ENCODE measurements at places on chromosomes 7 and 10.

DNA sequence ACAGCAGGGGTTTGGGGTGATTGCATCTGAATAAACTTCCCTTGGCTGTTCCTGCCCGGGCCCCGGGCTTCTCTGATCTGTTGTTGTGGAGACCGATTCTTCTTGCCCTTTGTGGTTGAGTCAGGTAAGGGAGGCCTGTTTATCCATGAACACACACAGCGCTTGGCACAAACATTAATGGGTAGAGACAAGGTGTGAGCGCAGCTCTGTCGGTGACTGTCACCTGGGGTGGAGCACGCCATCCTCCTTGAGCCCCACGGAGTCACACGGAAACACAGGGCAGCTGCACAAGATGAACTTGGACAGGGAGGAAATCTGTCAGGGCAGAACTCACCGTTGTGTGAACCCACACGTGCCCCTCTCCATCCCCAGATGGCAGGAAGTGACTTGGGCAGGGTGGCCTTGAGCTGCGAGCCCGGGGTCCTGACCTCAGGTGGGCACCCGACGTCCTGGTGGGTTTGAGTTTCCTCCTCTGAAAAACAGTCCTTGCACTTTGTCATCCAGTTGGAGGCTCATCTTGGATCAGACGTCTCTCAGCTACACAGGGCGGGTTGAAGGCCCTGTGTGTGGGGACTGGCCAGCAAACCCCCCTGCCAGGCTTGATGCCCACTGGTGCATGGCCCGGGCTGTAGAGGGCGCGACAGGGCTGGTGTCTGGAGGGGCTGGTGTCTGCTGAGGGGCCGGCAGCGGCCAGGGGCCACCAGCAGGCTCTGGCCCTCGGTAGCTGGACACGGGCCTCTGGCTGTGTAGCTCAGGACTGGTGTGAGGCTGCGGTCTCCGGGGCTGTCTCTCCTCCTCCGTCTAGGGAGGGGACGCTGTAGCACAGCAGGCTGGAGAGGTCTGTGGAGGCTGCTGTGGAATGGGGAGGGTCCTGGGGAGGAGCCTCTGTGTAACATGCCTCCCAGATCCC, 24.2 kb upstream of the SHH start:
- DNase-seq = no peak

DNA sequence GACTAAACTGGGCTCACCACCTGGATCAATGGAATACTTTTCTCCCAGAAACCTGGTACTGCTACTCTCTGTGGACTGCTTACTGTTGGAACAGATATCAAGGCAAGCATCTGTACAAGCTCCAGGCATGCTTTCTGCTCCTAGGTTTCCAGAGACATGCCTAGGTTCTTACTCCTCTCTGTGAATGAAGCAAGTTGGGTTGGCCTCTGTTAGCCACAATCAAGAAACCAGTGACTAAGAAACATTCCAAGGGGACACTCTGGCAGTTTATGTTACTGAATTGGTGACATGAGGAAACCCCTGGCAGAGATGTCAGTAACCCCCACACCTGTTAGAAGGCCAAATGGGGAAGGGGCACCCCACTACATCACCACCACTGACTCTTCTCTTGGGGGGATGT, 121.9 kb downstream of the GFRA1 start:
- DNase-seq = no peak

DNA sequence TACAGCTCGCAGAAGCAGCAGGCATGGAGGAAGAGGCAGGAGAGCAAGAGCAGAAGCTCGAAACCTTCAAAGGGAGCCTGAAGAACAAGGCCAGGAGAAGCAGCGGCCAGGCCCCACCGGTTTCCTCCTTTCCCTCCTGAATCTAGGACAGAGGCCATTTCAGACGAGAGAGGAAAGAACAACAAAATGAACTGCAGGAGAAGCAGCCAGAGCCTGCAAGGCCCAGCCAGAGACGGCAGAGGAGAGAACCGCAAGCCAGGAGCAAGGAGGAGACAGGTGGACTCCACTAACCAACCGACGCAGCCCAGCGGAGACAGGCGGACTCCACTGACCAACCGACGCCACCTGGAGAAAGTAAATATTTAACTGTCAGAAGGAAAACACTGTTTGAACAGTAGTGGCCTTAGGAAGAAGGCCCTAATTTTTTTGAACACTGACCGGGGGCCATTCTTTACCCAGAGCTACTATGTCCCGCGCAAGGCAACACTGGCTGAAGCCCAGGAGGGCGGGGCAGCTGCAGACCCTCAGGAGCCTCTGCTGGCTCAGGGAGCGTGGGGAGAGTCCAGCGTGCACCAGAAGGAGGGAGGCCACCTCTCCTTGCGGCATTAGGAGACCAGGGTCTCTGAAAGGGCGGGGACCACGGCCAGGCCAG, 559.2 kb downstream of the PTPRN2 start:
- no peak for DNase-seq

DNA sequence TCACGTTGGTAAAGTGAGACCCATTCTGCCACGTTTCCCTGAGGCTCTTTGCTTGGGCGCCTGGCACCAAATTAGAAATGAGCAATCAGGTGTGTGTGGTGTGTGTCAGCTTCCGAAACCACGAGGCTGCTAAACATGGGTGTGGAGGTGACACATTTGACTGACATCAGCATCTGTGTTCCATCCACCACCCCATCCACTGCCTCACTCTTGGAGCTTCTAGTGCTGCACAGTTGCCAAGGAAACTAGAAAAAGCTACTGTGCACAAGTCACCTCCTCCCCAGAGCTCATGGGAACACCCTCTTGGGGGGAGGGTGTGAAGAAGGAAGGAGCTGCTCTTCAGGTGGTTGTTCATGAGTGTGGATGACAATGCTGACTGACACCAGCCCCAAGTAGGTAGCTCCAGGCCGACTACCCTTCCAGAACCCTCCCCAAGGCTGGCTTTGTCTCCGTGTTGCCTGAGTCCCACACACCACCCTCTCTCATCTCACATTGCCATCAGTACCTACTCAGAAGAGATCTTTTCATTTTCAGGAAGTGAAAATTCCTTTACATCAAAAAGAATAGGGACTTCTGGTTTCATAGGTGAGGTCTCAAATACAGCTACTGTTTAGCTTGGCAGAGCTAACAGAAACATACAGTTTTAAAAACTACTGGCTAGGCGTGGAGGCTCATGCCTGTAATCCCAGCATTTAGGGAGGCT, 152.2 kb downstream of the TMEM178B start:
- no peak for DNase-seq

DNA sequence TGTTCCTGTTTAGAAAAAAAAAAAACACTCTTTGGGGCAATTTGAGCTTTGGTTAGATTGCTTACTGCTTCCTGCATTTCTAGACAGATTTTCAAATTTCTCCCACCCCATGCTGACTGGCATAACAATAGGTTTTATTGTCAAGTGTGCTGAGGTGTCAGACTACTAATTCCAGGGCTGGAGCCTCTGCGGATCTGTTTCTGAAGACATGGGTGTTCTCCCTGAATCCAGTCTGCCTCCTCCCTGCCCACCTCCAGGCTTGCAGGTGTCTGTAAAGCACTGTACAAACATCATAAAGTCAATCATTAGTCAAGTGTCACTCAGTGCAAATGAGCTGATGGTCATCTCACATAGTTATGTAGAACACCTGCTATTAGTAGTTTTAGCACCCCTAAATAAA, 292.4 kb downstream of the GATA3 start:
- no peak for DNase-seq

GRCh38 chr7:999149-999879, 16.3 kb downstream of the CYP2W1 start:
- no peak for DNase-seq

DNA sequence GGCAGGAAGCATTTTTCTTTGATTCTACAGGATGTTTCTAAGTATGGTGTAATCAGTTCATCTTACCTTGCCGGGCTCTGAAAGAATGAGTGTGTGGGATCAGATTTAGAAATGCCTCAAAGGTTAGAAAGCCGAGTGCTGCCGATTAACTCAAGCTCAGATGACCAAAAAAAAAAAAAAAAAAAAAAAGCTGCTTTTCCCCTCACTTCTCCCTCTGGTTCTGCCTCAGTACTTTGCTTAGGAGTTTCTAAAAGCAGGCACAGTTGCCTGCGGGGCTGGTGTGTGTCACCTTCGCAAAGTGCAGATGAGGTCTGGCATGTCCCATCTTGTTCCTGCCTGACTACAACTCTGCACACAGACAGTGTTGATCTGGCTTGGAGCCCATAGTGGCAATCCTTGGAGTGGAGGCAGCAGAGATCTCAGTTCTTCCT, 47.0 kb downstream of the KIAA1217 start:
- DNase-seq = peak; percentile 15

GRCh38 chr7:105480931-105481330, 41.1 kb downstream of the PUS7 start:
- DNase-seq = no peak

- no peak for DNase-seq
Measured at GRCh38 chr7:107530751-107531150, 33.0 kb downstream of the COG5 start.

DNA sequence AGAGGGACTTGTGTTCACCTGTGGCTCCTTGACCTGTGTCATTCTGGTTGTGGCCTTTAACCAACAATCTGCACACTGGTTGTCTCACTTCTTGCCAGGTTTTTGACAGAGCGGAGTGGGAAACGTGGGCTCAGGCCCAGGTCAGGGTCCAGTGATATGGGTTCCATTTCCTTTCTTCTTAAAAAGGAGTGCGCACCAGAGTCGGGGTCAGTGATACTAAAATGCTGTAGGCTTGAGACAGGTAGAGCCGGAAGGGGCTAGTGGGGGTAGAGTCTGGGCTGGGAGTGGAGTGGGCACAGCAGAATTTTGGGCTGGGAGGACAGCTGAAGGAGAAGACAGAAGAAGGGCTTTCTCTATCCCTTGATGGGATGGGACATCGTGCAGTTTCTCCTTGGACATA, 61.2 kb downstream of the SH2D4B start:
- no peak for DNase-seq

- DNase-seq = no peak
Measured at GRCh38 chr10:124629842-124630241, 114.3 kb downstream of the FAM53B start.

- DNase-seq = no peak
Measured at GRCh38 chr10:42896735-42897134, 114.1 kb downstream of the BMS1 start.

DNA sequence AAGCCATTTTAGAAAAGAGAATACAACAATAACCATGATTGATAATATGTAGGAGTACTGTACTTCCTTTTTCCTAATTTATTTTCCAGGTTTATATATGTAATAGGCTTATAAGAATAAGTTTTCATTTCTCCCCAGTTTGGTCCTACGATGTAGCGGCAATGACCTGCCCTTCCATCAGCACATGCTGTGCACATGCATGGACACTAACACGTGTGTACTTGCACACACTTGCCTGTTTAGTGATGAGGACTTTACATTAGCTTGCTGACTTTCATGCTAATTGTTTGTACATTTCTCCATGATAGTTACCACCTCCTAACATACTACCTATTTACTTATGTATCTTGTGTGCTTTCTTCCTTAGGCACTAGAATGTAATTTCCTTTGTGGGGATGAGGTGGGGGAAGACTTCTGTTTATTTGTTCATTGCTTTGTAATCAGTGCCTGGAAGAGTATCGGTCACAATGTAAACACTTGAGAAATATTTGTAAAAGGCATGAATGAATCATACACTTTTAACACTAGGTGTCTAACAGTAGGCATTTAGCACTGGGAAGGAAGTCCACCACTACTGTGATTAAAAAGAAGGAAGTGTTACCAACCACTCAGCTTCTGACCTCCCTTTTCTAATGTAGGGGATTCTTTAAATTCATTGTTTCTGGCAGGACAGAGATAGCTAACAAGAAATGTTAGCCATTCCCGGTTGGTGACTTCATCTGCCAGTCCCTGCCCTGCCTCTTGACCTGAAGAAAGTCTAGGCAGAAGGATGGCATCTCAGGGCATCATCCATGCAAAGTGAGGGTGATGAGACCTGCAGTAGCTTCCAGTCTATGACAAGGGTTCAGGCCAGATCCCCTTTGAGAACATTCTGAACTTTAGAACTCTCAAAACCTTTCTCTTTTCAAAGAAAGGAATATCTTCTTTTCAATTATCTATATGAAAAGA, 120.2 kb upstream of the RAB18 start:
- peak; percentile 2 for DNase-seq

GRCh38 chr10:79079054-79079397, 10.3 kb downstream of the ZMIZ1 start:
- DNase-seq = no peak

GRCh38 chr10:63106111-63106755, 26.9 kb upstream of the NRBF2 start:
- DNase-seq = no peak

DNA sequence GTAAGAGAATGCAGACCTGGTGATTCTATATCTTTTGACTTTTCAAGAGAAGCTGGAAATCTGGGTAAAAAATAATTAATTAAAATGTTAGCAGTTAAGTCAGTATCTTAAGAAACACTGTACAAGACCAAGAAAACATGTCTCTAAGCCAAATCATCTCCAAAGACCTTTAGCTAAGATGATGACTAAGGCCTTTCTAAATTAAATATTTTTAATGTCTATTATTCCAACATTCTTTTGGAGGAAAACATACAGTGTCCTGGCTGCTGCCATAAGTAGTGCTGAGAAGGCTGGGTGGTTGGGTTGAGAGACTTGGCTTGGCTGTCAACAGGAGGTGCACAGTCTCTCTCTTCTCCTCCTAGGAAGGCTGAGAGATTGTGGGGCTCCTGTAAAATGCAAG, 20.3 kb downstream of the STARD3NL start:
- DNase-seq = no peak

- DNase-seq = no peak
Measured at GRCh38 chr7:129771928-129772479, 160.5 kb downstream of the NRF1 start.

- no peak for DNase-seq
Measured at GRCh38 chr10:8873310-8873709, 818.8 kb downstream of the GATA3 start.

GRCh38 chr7:2737771-2738540, 50.0 kb downstream of the AMZ1 start:
- DNase-seq = no peak

DNA sequence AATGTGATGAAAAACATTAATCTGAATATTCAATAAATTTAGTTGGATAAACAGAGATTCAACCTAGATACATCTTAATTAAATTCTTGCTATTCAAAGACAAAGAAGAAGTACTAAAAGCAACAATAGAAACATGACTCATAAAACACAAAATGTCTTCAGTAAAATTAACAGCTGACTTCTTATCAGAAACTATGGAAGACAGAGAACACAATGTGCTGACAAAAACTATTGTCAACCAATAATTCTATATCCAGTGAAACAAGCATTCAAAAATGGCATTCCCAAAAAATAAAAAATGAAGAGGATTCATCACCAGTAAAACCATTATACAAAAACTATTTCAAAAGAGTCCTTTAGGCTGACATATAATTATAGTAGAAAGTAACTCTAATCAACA, 400.5 kb upstream of the SORCS1 start:
- DNase-seq = no peak

GRCh38 chr7:24931844-24932243, 48.1 kb downstream of the OSBPL3 start:
- no peak for DNase-seq

GRCh38 chr10:129965425-129965808, 1.3 kb upstream of the EBF3 start:
- no peak for DNase-seq

GRCh38 chr10:83764666-83765065, 374.6 kb upstream of the GHITM start:
- DNase-seq = peak; percentile 26
